CD4-positive, alpha-beta memory T cell (primary cell): ENCODE measurements at places on chromosomes 6 and 20. TPM values are rescaled to one million over a fixed set of nuclear protein-coding genes. Genes with fewer than 3 reads are reported as not detected.

LIME1 gene
- 162 TPM for total RNA-seq

NHLRC1 gene
- total RNA-seq = 1.1 TPM

TFAP2C gene
- total RNA-seq = not detected

VGLL2 gene
- total RNA-seq = not detected

ZBP1 gene
- total RNA-seq = 25.2 TPM

PTK6 gene
- total RNA-seq = not detected

ATAT1 gene
- total RNA-seq = 8.3 TPM

RSPO4 gene
- 0.38 TPM for total RNA-seq

- no peaks in the 10 kb centered on the region for H3K27me3 ChIP-seq
- H3K27ac ChIP-seq = no peak overlapping the region
- no peak for DNase-seq
- H3K4me3 ChIP-seq = no peak overlapping the region
Measured at GRCh38 chr6:30500421-30501355, 11.4 kb downstream of the HLA-E start.

- no peaks in the 10 kb centered on the region for H3K27me3 ChIP-seq
- no peaks in the 10 kb centered on the region for H3K36me3 ChIP-seq
Measured at GRCh38 chr6:81900616-81901015, 148.1 kb upstream of the TENT5A start.

DNA sequence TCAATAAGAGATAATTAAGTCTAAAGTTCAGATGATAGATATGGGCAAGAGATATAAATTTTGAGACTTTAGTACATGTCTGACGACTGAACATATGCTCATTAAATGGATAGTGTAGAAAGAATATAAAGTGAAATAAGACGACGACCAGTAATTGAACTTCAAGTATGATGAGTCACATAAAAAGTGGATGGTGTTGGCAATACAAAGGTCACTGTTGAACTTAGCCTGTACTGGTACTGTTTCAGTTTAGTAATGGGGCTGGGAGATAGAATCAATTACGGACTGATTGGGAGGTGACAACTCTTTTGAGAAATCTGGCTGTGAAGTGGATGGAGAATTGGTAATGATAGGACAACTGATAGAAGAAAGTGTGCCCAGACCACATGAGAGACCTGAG lies 68.1 kb downstream of the IBTK start:
- H3K4me1 ChIP-seq = no peaks in the 10 kb centered on the region
- no peak overlapping the region for H3K4me3 ChIP-seq
- H3K27ac ChIP-seq = no peak overlapping the region
- H3K36me3 ChIP-seq = peaks cover 21% of the 10 kb centered on the region
- DNase-seq = no peak
- H3K27me3 ChIP-seq = no peaks in the 10 kb centered on the region

GRCh38 chr6:155383913-155384312 lies 69.6 kb upstream of the TFB1M start:
- no peaks in the 10 kb centered on the region for H3K27me3 ChIP-seq
- no peaks in the 10 kb centered on the region for H3K36me3 ChIP-seq
- no peak overlapping the region for H3K27ac ChIP-seq
- no peak overlapping the region for H3K4me3 ChIP-seq
- no peaks in the 10 kb centered on the region for H3K4me1 ChIP-seq
- DNase-seq = no peak

DNA sequence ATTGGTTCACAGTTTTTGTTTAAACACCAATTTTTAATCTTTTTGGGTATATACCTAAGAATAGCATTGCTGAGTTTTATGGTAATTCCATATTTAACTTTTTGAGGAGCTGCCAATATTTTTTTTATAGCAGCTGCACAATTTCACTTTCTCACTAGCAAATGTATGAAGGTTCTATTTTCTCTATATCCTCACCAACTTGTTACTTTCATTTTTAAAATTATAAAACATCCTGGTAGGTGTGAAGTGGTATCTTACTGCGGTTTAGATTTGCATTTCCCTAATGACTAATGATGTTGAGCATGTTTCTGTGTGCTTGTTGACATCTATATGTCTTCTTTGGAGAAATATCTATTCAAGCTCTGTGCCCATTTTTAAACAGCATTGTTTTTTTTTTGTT lies 452.1 kb downstream of the GRIK2 start:
- H3K4me1 ChIP-seq = no peaks in the 10 kb centered on the region
- no peaks in the 10 kb centered on the region for H3K27me3 ChIP-seq
- H3K4me3 ChIP-seq = no peak overlapping the region

DNA sequence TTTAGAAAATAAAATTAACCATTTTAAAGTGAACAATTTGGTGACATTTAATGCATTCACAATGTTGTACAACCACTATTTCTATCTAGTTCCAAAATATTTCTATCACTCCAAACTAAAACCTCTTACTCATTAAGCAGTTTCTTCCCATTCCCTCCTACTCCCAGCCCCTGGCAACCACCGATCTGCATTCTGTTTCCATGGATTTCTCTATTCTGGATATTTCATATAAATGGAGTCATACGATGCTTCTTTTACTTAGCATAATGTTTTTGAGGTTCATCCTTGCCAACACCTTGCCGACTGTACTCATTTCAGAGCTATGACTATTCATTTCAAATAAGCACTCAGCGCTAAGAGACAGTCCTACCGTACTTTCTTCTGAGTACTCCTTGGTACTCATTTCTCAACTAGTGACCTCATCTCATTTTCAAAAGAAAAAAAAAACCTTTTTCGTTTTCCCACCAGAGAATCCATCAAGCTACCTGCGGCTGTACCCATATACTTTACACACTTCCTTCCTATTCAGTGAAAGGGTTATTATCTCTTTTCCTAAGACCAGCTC lies 259.2 kb downstream of the UTRN start:
- H3K4me1 ChIP-seq = no peaks in the 10 kb centered on the region
- H3K27ac ChIP-seq = no peak overlapping the region
- DNase-seq = no peak
- no peak overlapping the region for H3K4me3 ChIP-seq

GRCh38 chr6:87066449-87067333 lies 28.2 kb downstream of the CGA start:
- H3K27me3 ChIP-seq = no peaks in the 10 kb centered on the region
- no peak overlapping the region for H3K27ac ChIP-seq
- no peak for DNase-seq
- H3K4me1 ChIP-seq = no peaks in the 10 kb centered on the region

- no peak overlapping the region for H3K27ac ChIP-seq
- H3K27me3 ChIP-seq = no peaks in the 10 kb centered on the region
Measured at GRCh38 chr20:21240394-21240793, 62.7 kb upstream of the XRN2 start.

DNA sequence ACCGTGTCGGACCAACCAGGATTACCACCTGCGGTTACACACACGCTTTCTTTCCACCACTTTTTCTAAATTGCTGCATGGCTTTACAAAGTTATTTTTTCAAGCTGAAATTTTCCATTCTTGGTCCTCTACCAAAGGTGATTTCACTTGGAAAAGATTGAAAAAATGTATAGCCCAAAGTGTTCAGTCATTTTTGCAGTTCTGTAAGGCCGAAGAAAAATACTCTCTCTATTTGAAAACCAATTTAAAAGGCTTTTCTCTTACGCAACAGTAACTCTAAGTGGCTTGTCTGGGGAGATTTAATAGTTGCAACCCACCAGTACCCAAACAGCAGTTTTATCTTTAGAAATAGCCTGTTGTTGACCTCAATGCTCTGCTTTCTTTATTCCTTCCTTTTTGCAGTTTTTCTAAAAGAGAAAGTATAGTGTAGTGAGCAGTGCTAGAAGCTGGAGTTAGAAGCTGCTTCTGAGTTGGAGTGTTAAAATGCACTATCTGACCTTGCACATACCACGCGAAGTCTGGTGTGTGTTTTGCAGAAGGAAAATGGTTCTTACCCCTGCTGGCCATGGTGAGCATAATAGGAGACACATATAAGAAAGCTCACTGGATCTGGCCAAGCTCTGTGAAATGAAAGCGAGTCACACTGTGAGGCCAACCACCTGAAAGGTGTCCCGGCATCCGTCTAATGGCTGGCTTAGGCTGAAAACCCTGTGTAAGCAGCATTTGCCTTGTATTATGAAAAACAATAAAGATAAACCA lies 271.6 kb upstream of the PRND start:
- H3K27me3 ChIP-seq = no peaks in the 10 kb centered on the region
- no peak overlapping the region for H3K4me3 ChIP-seq
- no peaks in the 10 kb centered on the region for H3K4me1 ChIP-seq
- DNase-seq = no peak
- H3K36me3 ChIP-seq = no peaks in the 10 kb centered on the region
- H3K27ac ChIP-seq = no peak overlapping the region

DNA sequence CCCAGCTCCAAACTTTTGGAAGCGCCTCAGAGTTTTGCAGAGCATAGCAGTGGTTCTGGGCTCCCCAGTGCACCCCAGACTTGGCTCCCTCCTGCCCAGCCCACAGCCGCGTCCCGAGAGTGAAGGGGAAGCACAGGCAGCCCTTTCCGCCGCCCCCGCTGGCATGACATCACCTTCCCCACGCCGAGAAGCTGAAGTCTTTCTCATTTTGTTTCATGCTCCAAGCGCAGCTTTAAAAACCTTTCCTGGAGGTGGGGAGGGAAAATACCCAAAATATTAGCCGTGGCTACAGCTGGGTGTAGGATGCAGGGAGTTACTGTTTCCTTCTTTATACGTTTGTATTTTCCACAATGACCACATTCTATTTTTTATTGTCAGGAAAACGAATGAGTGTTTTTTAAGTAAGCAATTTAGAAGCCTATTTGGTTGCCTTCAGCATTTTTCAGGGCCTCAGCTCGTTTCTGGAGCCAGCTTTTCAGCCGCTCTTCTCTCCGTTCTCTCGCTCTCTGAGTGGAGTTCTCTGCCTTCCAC lies 72.9 kb downstream of the SNX5 start:
- no peak for DNase-seq
- no peak overlapping the region for H3K27ac ChIP-seq
- H3K36me3 ChIP-seq = no peaks in the 10 kb centered on the region
- H3K4me1 ChIP-seq = no peaks in the 10 kb centered on the region
- H3K4me3 ChIP-seq = no peak overlapping the region
